ENCODE measurements at places on chromosomes 6 and 20.
A peak's percentile ranks its signal among the peaks of the same experiment; 100 is the strongest.

- peak; percentile 70 for DNase-seq
Measured at GRCh38 chr20:5504061-5504739, 187.4 kb upstream of the PROKR2 start.

- DNase-seq: no peak
Measured at GRCh38 chr6:104954190-104954797, 2.6 kb upstream of the LIN28B start.

DNA sequence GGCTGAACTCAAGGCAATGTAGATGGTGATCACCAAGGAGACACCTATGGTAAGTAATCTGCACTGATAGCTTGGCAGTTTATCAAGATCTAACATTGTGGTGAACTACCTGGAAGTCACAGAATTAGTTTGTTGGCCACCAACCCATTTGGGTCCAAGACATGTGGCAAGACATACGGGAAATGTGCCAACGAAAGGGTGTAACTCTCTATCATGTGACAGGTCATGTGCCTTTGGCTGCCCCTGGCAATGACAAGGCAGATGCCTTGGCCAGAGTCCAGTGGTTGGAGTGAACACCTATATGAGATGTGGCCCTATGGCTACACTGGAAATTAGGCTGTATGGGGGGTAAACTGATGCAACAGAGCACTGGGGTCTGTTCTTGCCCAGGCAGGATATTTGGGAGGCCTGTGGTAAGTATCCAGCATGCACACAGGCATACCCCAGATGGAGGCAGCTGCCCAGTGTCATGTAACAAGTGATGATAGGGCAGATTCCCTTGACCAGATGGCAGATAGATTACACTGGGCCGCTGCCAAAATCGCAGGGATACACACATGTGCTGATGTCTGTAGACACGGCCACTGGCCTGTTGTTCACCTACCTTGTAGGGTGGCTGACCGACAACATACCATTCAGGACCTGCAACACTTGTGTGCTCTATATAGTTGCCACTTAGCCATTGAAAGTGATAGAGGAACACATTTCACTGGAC, 35.5 kb upstream of the HSF2 start:
- DNase-seq: no peak

GRCh38 chr6:155221086-155221485, 42.7 kb upstream of the CLDN20 start:
- no peak for DNase-seq

- no peak for DNase-seq
Measured at GRCh38 chr6:122681705-122682104, 71.5 kb downstream of the PKIB start.

DNA sequence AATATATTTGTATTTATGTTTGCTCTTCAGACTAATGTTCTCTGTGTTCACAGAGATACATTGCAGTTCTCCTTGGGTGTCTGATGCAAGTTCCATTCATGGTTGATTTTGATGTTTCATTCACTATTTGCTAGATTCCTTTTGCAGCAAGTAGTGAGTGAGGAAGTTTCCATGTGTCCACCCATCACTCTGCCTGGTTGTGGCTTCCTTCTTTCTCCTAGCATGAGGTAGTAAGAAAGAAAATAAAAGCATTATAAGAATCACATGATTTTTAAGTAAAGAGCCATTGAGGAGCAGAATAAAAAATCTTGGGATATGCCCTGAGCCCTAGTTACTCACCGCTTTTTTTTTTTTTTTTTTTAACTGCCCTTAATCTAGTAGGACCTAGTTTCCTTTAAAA, 8.7 kb downstream of the SASH1 start:
- no peak for DNase-seq

- DNase-seq: no peak
Measured at GRCh38 chr20:24350923-24351368, 118.5 kb upstream of the SYNDIG1 start.

- DNase-seq: no peak
Measured at GRCh38 chr20:60512443-60512842, 554.2 kb downstream of the CDH26 start.

- DNase-seq: no peak
Measured at GRCh38 chr20:20299904-20300303, 68.0 kb upstream of the INSM1 start.

All from NCI-H1092 (cell line).